ENCODE measurements at places on chromosomes 2 and 18. TPM values are rescaled to one million over a fixed set of nuclear protein-coding genes. Genes with fewer than 3 reads are reported as not detected.

ZBTB7C gene
- polyA plus RNA-seq, result 6.5 TPM

CD28 gene
- not detected for polyA plus RNA-seq

FAM110C gene
- polyA plus RNA-seq, result 0.10 TPM

SNORC gene
- 0.68 TPM for polyA plus RNA-seq

UNC80 gene
- 10.4 TPM for polyA plus RNA-seq

CXCR2 gene
- polyA plus RNA-seq, result not detected

SLC35G4 gene
- not detected for polyA plus RNA-seq

RGPD4 gene
- 0.26 TPM for polyA plus RNA-seq

G6PC2 gene
- not detected for polyA plus RNA-seq

SERPINB12 gene
- not detected for polyA plus RNA-seq

RAB6C gene
- polyA plus RNA-seq, result 0.52 TPM

AFF3 gene
- 5.1 TPM for polyA plus RNA-seq

PTPRN gene
- polyA plus RNA-seq, result 82.1 TPM

RBM43 gene
- polyA plus RNA-seq, result not detected

PRKAG3 gene
- not detected for polyA plus RNA-seq

AMER3 gene
- 19.2 TPM for polyA plus RNA-seq

FBXO41 gene
- 6.7 TPM for polyA plus RNA-seq

TMEM163 gene
- polyA plus RNA-seq, result 3.1 TPM

HSBP1L1 gene
- polyA plus RNA-seq, result 0.84 TPM

UBE2E3 gene
- 338 TPM for polyA plus RNA-seq

CYRIA gene
- 64.0 TPM for polyA plus RNA-seq

CAD gene
- 14.2 TPM for polyA plus RNA-seq

IL1F10 gene
- not detected for polyA plus RNA-seq

LYPD1 gene
- 104 TPM for polyA plus RNA-seq

SLC19A3 gene
- polyA plus RNA-seq, result 2.9 TPM

CABLES1 gene
- 1.8 TPM for polyA plus RNA-seq

MC2R gene
- polyA plus RNA-seq, result not detected

IL36A gene
- polyA plus RNA-seq, result not detected

FNDC4 gene
- polyA plus RNA-seq, result 101 TPM

HOXD13 gene
- polyA plus RNA-seq, result not detected

Measured in neural cell (in vitro differentiated cells).